ENCODE measurements at places on chromosomes 13 and 19. TPM values are rescaled to one million over a fixed set of nuclear protein-coding genes. Genes with fewer than 3 reads are reported as not detected.

GARIN5A gene
- 3.5 TPM for total RNA-seq

CEACAM19 gene
- total RNA-seq, result 2.8 TPM

SYNE4 gene
- 0.18 TPM for total RNA-seq

ADM5 gene
- total RNA-seq, result 0.89 TPM

DNAAF3 gene
- total RNA-seq, result 0.13 TPM

RNF17 gene
- total RNA-seq, result not detected

IGSF23 gene
- not detected for total RNA-seq

CYP4F8 gene
- not detected for total RNA-seq

USE1 gene
- total RNA-seq, result 21.0 TPM

All from muscle of leg (tissue), 16 donors.